Fibroblast of lung (primary cell): ENCODE measurements at places on chromosomes 7 and 10. TPM values are rescaled to one million over a fixed set of nuclear protein-coding genes. Genes with fewer than 3 reads are reported as not detected.

The CELF2 gene
- 18.5 and 25.1 TPM in 2 replicates for total RNA-seq

The RSPH10B gene
- under 0.01 and 0.66 TPM in 2 replicates for total RNA-seq

- DNase-seq: peak; percentile 42
Observed at GRCh38 chr10:36256948-36257356, 614.9 kb upstream of the FZD8 start.

- DNase-seq: no peak
Observed at GRCh38 chr7:37309493-37309892, 139.2 kb downstream of the ELMO1 start.

GRCh38 chr7:130420943-130421578 lies 19.8 kb downstream of the CEP41 start:
- DNase-seq: no peak

GRCh38 chr7:105878746-105879605 lies 2.6 kb upstream of the ATXN7L1 start:
- no peak for DNase-seq
